ENCODE measurements at places on chromosomes 5 and 9.

GRCh38 chr9:89778100-89779090 lies 173.6 kb downstream of the GADD45G start:
- H3K4me3 ChIP-seq, result no peak overlapping the region
- H3K4me1 ChIP-seq, result peaks cover 2% of the 10 kb centered on the region
- H3K36me3 ChIP-seq, result no peaks in the 10 kb centered on the region
- DNase-seq, result no peak
- no peak overlapping the region for H3K27ac ChIP-seq
- no peaks in the 10 kb centered on the region for H3K27me3 ChIP-seq

- no peak overlapping the region for H3K27ac ChIP-seq
- no peaks in the 10 kb centered on the region for H3K4me1 ChIP-seq
- DNase-seq, result no peak
These were observed 259.0 kb upstream of the IRX1 start for GRCh38 chr5:3336666-3337065.

- no peaks in the 10 kb centered on the region for H3K36me3 ChIP-seq
- H3K4me1 ChIP-seq, result peaks cover 11% of the 10 kb centered on the region
- no peak for DNase-seq
- H3K27me3 ChIP-seq, result no peaks in the 10 kb centered on the region
- H3K4me3 ChIP-seq, result no peak overlapping the region
These were observed 23.0 kb upstream of the DAB2IP start for GRCh38 chr9:121628401-121628800.

DNA sequence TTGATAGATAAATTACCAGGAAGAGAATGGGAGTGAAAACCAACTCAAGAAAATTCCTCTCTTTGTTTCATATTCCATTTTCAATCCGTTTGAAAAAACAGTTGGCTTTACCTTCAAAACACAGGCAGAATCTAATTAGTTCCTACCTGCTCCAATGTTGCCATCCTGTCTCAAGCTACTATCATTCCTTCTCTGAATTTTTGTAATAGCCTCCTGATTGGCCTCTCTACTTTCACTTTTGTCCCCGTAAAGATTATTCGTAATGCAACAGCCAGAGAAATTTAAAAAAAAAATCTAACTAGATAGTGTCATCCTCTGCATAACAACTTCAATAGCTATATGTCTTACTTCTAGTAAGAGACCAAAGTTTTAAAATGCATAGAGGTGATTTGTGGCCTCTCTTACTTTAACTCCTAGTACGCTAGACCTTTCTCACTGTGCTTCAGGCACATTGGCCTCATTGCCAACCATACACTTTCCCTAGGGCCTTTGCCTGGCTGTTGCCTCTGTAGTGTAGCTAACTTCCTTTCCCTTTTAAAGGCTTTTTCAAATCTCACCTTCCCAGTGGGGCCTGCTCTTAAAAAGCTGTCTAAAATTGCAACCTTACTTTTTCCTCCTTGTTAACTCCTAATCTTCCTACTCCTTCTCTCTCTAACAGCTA lies 311.3 kb upstream of the GRIN3A start:
- H3K4me3 ChIP-seq, result no peak overlapping the region
- no peaks in the 10 kb centered on the region for H3K4me1 ChIP-seq
- no peak overlapping the region for H3K27ac ChIP-seq
- H3K36me3 ChIP-seq, result no peaks in the 10 kb centered on the region
- no peak for DNase-seq
- no peaks in the 10 kb centered on the region for H3K27me3 ChIP-seq

- H3K27me3 ChIP-seq, result no peaks in the 10 kb centered on the region
- no peaks in the 10 kb centered on the region for H3K4me1 ChIP-seq
- H3K36me3 ChIP-seq, result no peaks in the 10 kb centered on the region
- no peak overlapping the region for H3K27ac ChIP-seq
These were observed 415.8 kb downstream of the ACTL7B start for GRCh38 chr9:108439947-108440346.

DNA sequence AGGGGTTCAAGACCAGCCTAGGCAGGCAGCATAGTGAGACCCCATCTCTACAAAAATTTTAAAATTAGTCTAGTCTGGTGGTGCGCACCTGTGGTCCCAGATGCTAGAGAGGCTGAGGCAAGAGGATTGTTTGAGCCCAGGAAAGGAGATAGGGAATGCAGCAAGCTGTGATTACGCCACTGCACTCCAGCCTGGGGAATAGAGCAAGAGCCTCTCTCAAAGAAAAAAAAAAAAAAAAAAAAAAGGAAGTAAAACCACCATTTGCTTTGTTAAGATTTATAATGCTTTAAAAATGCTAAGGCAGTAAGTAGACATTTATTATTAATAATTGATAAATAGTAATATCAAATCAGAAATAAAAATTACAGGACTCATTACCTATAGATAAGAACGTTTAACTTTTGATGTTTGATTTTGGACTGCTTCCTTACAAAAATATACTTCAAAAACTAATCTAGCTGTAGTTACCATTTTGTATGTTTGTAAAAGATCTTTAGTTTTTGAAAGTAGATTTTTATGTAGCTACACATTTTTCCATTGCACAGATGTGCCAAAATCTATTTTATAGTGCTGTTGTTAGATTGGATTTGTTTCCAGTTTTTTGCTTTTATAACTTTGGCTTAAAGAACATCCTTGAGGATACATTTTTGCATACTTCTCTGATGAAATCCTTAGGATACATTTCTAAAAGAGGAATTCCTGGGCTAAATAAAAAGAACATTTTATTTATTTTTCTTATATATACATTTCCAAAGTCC lies 86.4 kb downstream of the INIP start:
- peaks cover 25% of the 10 kb centered on the region for H3K4me1 ChIP-seq
- H3K27ac ChIP-seq, result no peak overlapping the region
- H3K36me3 ChIP-seq, result no peaks in the 10 kb centered on the region
- H3K27me3 ChIP-seq, result no peaks in the 10 kb centered on the region
- DNase-seq, result no peak

DNA sequence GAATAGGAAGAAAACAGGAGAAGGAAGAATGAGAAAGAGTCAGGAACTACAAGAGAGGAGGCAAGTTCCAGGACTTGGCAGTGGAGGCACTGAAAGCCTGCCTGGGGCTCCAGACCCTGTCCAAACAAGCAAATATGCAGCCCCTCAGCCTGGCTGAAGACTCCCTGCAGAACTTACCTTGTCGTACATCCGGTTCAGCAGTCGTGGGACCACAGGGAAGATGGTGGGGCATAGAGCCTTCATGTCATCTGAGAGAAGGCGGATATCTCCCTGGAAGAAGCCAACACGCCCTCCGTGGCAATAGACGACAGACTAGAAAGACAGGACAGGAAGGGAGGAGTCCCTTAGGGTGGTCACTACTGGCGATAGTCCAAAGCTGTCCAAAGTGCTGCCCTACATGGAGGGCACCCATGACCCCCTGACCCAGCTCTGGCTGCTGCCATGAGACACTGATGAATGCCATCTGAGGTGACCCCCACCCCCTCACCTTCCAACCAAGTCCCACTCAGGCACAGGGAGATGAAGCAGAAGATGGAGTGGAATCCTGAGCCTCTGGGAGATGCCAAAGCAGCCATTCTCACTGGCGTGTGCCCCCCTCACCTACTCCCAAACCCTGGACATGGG lies 27.7 kb upstream of the MEIKIN start:
- no peak overlapping the region for H3K27ac ChIP-seq
- no peaks in the 10 kb centered on the region for H3K4me1 ChIP-seq
- no peak for DNase-seq
- no peak overlapping the region for H3K4me3 ChIP-seq
- H3K27me3 ChIP-seq, result no peaks in the 10 kb centered on the region
- H3K36me3 ChIP-seq, result no peaks in the 10 kb centered on the region

- H3K27me3 ChIP-seq, result no peaks in the 10 kb centered on the region
- no peak overlapping the region for H3K27ac ChIP-seq
- DNase-seq, result no peak
- H3K36me3 ChIP-seq, result no peaks in the 10 kb centered on the region
- no peaks in the 10 kb centered on the region for H3K4me1 ChIP-seq
These were observed 77.3 kb upstream of the SH3PXD2B start for GRCh38 chr5:172531704-172532026.
